NCI-H345 (cell line): ENCODE measurements at places on chromosomes 2 and 18.

DNA sequence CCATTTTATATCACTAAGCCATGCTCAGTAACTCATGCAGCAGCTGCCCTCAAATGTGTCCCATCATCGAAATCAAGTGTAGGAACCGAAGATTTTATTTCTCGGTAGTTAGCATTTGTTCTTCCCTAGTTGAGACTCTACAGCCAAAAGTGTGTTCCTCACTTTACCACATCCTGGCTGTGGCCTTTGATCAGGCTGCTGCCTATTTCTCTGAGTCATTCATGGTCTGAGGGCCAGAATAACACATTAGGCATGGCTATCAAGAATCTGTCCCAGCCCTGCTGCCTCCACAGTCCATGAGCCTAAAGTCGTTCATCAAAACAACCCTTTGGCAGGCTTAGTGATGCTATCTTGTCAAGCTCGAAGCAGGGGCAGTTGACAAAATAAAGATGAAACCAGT, 300.1 kb downstream of the TDRD15 start:
- DNase-seq: no peak

GRCh38 chr2:216232721-216233120, 123.6 kb downstream of the XRCC5 start:
- DNase-seq: no peak

DNA sequence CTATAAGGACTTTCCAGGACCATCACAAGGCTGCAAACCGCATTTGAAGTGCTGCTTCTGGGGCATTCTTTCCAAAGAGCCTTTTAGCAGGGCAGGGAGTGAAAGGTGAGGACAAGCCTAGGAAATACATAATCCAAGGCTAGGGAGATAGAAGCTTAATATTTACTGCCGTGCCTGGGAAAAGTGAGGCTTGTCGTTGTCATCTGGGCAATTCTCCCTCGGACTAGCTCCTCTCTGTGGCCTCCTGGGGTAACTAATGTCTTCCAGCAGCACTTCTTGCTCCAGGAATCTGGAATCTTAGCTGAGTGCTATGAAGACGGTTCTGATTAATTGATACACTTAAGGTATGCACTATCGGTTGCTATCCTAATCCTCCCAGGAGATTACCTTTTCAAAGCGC, 69.3 kb upstream of the ATL2 start:
- DNase-seq: no peak

DNA sequence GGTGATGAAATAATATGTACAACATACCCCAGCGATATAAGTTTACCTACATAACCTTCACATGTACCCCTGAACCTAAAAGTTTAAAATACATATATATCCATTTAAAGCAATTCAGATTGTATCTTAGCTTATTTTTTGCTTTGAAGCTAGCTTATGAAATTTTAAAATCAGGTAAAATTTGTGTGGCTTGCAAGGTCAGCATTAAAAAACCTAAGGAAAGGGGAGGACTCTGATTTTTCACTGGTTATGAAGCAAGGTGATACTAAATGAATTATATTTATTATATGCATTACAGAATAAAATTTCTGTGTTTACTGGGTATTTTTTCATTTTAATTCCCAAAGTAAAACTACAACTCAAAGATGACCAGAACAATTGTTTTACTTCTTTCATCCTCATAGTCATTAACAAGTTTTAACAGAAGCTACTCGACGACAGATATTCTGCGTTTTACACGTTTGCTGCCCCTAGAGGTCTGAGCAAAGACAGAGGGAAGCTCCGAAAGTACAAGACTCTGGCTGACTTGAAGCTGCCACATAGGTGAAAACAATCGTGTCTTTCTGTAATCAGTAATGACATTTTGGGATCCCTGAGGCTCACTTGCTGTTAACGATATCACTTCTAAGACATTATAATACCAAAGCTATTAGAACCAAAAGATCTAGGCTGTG, 17.1 kb downstream of the PKP4 start:
- no peak for DNase-seq

GRCh38 chr2:164593959-164594358, 27.3 kb downstream of the GRB14 start:
- no peak for DNase-seq

DNA sequence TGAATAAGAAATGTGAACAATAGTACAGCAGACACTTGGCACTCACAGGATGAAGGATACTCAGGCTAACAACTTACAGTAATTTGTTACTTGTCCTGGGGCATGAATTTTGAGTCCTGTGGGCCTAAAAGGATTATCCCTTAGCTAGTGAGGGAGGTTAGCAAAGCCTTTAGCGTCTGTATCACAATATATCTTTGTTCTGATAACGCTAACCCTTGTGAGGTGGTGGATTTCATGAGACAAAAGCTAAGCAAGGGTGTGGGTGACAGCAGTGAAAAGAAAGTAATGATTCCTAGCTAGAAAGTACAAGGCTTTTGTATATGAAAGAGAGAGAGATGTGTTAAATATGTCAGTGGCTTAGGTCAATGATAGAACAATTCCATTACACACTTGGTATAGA, 46.8 kb upstream of the TTC21B start:
- DNase-seq: no peak

GRCh38 chr2:80737047-80737446, 432.5 kb upstream of the LRRTM1 start:
- DNase-seq: no peak
